NCI-H1930 (cell line): ENCODE measurements at places on chromosomes 5 and 9.

DNA sequence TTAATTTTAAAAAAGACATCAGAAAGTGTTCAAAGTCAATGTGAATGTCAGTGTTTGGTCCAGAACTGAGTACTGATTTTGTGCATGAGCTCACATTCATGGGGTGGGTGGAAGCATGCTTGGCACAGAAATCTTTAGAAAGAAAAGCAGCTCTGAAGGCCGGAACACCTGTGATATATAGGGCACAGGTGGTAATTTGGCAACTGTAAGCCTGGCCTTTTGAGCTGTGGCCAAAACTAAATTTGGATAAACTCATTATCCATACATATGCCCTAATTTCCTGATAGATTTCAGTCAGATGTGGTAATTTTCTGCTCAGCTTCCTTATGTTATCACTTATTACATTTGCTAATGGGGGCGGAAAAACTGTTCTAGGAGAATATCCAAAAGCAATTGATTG, 211.4 kb downstream of the HCN1 start:
- no peak for DNase-seq

GRCh38 chr5:35303152-35303551, 72.9 kb upstream of the PRLR start:
- no peak for DNase-seq

DNA sequence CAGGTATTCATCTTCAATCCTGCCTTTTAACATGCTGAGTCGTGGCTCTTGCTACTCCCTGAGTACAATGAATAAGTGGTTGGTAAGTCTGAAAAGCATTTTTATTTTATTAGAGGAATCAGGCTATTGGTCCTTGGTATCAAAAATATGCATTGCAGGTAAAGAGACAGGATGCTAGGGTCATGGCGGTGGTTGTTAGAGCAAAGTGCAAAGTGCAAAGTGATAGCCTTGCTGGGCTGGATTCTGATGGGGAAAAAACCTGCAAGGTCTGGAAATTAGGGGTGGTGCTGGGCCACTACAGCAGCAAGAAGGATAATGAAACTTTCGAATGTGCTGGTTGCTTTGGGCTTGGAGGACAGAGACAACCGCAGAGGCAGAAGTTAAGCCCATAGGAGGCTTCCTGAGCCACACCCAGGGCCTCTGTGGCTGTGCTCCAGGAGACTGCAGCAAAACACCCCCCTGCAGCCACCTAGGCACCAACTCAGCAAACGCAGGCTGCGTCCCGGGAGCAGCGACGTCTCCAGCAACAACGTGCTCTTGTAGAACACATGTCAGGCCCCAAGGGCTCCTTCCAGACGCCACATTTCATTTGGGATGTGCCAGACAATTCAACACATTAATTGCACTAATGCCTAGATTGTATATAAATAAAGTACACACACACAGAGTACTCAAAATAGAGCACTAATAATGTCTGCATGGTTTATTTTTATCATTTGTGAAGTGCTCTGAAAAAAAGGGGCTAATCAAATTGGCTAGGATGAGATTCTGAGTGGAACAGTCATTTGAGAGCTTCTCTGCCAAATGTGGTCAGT, 149.8 kb upstream of the RAPGEF1 start:
- no peak for DNase-seq

DNA sequence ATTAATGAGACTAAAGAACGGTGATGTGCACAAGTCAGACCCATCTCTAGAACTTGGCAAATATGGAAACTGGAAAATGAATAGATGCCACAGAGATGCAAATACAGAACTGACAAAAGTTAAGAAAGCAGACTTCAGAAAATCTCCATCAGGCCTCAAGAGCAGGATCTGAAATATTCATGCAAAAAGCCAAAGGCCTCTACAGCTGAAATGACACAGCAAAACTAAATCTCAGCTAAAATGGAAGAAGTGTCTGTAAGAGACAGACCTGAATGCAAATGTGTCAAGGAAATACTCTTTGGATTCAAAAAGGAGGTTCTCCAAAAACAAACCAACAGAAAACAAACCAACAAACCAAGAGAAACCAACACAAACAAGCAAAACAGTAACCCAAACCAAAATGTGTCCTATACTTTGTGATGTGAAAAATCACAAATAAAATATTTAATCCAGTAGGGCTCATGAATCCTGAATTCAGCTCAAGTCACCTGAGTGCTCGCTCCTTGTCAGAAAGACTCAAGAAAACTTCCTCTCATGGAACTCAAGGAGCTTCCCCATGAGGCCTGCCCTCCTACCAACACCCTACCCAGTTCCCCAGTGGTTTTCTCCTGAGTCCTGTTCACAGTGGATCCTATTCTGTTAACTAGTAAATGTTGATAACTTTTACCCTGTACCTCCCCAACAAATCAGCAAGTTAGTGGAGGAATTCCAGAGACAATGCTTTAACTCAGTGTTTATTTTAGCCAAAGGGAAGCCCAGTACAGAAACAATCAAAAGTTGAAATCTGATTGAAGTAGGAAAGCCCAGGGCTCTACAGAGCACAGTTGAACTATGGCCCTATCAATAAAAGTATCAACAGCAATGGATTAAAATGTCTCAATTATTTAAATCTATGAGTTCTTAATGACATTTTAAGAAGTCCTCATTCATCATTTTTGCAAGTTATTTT, 14.6 kb downstream of the MRPS27 start:
- DNase-seq: no peak

DNA sequence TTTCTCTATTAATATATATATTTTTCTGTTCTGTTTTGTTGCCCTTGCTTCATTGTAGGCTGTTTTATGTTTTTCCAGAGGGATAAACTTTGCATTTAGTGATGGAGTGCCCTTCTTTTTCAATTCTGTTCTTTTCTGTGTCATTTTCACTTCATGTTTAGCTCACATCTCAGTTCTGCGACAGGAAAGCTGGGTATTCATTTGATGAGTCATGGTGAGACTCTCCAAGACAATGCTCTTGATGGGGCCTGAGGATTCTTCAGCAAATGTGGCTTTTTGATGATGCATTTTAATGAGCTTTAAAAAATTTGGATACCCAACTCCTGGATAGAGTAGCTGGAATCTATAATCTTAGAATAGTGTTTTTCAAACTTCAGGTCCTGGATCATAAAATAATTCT, 56.5 kb upstream of the SPATA31D4 start:
- DNase-seq: no peak

DNA sequence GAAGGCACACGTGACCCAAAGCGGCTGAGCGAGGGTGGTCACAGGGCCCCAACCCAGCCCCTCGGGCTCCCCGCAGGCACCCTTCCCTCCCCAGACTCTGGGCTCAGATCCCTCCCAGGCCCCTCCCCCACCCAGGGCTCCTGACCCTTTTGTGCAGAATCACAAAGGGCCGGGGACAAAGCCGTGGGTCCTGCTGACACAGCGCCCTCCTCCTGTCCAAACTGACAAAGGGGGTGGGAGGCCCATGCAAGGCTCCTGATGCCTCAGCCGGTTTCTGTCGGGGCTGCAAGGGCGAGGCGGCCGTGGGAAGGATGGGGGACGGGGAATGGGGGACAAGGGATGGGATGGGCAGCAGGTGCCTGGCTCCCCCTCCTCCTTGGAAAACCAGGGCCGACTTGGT, 43.5 kb upstream of the UBAC1 start:
- DNase-seq: no peak

- DNase-seq: no peak
These were observed 26.7 kb upstream of the RICTOR start for GRCh38 chr5:39100851-39101396.

GRCh38 chr9:20269620-20270019, 352.7 kb downstream of the MLLT3 start:
- no peak for DNase-seq

GRCh38 chr9:1939466-1939865, 75.7 kb upstream of the SMARCA2 start:
- DNase-seq: no peak

GRCh38 chr5:55920784-55921183, 69.6 kb downstream of the IL31RA start:
- no peak for DNase-seq

GRCh38 chr5:36723912-36724311, 117.5 kb downstream of the SLC1A3 start:
- no peak for DNase-seq

- DNase-seq: no peak
These were observed 394.1 kb upstream of the WWC1 start for GRCh38 chr5:167897371-167897770.
